ENCODE measurements at places on chromosomes 5 and 9. TPM values are rescaled to one million over a fixed set of nuclear protein-coding genes. Genes with fewer than 3 reads are reported as not detected.

TOPORS gene
- 10.8 TPM for total RNA-seq

SGCD gene
- 129 TPM for total RNA-seq

HAVCR1 gene
- not detected for total RNA-seq

ANKRD31 gene
- total RNA-seq, result 0.11 TPM

FBP2 gene
- not detected for total RNA-seq

DMGDH gene
- total RNA-seq, result 2.8 TPM

LCN10 gene
- total RNA-seq, result 1.4 TPM

STOM gene
- total RNA-seq, result 166 TPM

- no peak overlapping the region for H3K27ac ChIP-seq
- H3K27me3 ChIP-seq, result no peaks in the 10 kb centered on the region
- DNase-seq, result no peak
- H3K36me3 ChIP-seq, result no peaks in the 10 kb centered on the region
These were observed 317.0 kb downstream of the ICE1 start for GRCh38 chr5:5739490-5739945.

DNA sequence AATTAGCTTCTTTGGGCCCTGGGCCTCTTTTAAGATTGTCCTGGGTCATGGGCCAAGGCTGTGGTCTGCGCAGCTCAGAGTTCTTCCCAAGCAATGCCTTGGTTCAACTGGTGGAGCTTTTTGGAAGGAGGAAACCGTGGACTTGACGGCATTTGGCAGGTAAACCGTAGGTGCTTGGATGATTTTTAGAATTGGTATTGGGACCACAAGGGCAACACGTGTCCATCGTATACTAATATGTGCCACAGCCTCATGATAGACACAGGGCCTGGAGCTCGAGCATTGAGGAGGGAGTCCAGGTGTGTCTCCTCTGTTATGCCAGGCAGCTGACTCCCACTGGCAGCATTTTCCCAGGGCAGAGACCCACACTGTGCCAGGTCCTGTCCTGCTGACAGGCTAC is 120.9 kb upstream of the PITX1 start:
- H3K27me3 ChIP-seq, result peaks cover 11% of the 10 kb centered on the region
- no peak overlapping the region for H3K4me3 ChIP-seq
- H3K4me1 ChIP-seq, result no peaks in the 10 kb centered on the region
- H3K27ac ChIP-seq, result no peak overlapping the region
- H3K36me3 ChIP-seq, result no peaks in the 10 kb centered on the region

DNA sequence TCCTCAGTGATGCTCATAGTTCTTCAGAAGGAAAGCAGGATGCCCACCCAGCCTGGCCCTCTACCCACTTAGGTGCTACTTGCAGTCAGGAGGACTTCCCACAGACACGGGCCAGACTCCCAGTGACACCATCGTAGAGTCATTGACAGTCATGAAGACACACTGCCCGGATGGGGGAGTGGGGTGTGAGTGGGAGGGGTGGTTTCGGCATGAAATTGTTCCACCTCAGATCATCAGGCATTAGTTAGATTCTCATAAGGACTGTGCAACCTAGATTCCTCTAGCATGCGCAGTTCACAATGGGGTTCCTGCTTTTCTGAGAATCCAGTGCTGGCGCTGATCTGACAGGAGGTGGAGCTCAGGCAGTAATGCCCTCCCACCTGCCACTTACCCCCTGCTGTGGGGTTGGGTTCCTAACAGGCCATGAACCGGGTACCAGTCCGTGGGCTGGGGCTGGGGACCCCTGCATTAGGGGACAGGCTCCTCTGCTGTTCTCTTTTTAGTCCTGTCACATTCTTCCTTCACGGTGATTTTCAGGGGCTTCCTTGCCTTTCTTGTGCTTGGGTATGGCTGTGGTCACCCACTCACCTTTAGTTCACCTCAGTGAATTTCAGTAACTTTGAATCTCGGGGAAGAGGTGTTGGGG is 88.2 kb upstream of the ANKRD55 start:
- no peak overlapping the region for H3K4me3 ChIP-seq
- H3K4me1 ChIP-seq, result peaks cover 5% of the 10 kb centered on the region
- no peaks in the 10 kb centered on the region for H3K36me3 ChIP-seq

- H3K4me1 ChIP-seq, result peaks cover 5% of the 10 kb centered on the region
- H3K36me3 ChIP-seq, result no peaks in the 10 kb centered on the region
- no peaks in the 10 kb centered on the region for H3K27me3 ChIP-seq
- H3K4me3 ChIP-seq, result no peak overlapping the region
- H3K27ac ChIP-seq, result no peak overlapping the region
- DNase-seq, result no peak
These were observed 4.5 kb upstream of the CDK7 start for GRCh38 chr5:69230181-69230580.

GRCh38 chr9:33348998-33349397 is 53.4 kb downstream of the AQP7 start:
- H3K4me3 ChIP-seq, result no peak overlapping the region
- H3K27me3 ChIP-seq, result no peaks in the 10 kb centered on the region
- peaks cover 40% of the 10 kb centered on the region for H3K36me3 ChIP-seq
- DNase-seq, result no peak

DNA sequence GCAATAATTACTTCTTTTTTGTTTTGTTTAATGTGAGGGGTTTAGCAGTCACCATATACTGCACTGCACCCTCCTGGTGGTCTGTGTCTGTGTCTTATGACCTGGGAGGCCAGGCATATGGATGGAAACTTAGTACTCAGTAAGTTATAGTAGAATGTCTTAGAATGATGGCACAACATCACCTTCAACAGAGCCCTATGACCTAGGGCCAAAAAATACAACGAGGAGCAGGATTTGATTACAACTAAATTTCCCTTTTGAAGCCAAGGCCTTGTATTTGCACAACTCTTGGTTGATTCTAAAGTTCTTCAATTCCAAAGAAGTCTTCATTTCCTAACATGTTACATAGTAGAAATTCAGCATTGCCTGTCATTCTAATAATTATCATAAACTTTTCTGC is 422.1 kb upstream of the PIK3R1 start:
- H3K27ac ChIP-seq, result no peak overlapping the region
- no peaks in the 10 kb centered on the region for H3K36me3 ChIP-seq
- no peaks in the 10 kb centered on the region for H3K27me3 ChIP-seq
- no peak overlapping the region for H3K4me3 ChIP-seq
- no peaks in the 10 kb centered on the region for H3K4me1 ChIP-seq
- DNase-seq, result no peak

DNA sequence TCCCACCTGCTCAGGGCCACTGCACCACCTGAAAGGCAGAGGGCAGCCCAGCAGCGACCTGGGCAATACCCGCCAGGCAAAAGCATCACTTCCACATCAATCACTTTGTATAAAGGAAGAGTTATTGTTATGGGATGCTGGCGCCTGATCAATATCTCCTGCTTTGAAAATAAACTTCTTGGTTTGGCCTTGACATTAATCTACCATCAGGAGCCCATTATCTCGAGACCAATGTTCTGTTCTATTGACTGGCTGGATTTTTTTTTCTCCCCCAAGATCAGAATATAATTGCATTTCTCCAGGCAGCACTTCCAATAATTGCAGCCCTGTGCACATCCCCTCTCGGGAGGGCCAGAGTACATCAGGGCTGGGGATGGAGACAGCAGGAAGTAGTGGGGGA is 44.4 kb upstream of the SAP30L start:
- no peaks in the 10 kb centered on the region for H3K27me3 ChIP-seq
- no peak for DNase-seq
- H3K27ac ChIP-seq, result no peak overlapping the region

GRCh38 chr5:159095151-159095721 is 4.5 kb downstream of the EBF1 start:
- H3K4me3 ChIP-seq, result peak overlapping the region; percentile 59
- peaks cover 26% of the 10 kb centered on the region for H3K27me3 ChIP-seq

DNA sequence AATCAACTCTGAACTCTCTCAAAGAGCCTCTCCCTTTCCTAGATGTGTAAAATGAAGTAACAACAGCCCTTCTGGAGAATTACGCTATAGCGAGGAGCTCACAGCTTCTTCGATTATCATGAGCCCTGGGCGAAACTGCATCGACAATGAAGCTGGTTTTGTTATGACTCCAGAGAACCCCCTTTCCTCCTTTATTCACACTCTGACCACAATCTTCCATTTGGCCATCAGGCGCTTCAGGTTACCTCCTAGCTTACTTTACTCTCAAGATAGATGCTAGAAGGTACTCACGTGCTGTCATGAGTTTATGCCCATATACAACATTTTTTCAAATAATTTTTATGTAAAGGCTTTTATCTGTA is 362.7 kb upstream of the RFX3 start:
- H3K36me3 ChIP-seq, result no peaks in the 10 kb centered on the region
- no peaks in the 10 kb centered on the region for H3K27me3 ChIP-seq
- no peak for DNase-seq

- H3K36me3 ChIP-seq, result no peaks in the 10 kb centered on the region
- H3K27ac ChIP-seq, result peak overlapping the region; percentile 64
- peaks cover 17% of the 10 kb centered on the region for H3K4me1 ChIP-seq
- H3K4me3 ChIP-seq, result no peak overlapping the region
These were observed 291.2 kb downstream of the AOPEP start for GRCh38 chr9:95017661-95018060.

DNA sequence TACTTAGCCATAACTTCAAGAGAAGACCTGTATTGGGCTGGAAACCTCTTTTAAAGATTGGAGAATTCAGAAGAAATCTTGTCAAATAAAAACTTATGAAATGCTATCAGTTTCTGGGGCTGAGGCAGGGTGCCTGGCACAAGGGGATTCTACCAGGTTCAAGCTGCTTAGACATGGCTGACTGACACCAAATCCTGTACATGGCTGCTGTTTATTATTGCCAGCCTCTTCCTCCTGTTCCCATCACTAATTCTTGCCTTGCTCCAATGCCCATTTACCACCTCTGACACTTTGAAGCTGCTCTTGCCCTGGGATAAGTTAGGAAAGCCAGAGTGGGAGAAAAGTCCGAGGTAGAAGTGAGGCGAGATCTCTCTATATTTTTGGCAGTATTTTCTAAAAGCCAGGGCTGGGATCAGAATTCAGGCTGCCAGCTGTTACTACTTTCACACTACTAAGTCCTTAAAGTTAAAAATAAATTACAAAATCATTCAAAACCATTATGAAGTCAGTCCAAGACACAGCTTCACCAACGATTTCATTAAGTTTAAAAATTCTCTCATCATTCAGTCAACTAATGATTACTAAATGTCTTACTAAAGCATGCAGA is 66.3 kb upstream of the TNFAIP8 start:
- H3K4me3 ChIP-seq, result no peak overlapping the region
- peaks cover 44% of the 10 kb centered on the region for H3K4me1 ChIP-seq
- no peak overlapping the region for H3K27ac ChIP-seq
- DNase-seq, result no peak

DNA sequence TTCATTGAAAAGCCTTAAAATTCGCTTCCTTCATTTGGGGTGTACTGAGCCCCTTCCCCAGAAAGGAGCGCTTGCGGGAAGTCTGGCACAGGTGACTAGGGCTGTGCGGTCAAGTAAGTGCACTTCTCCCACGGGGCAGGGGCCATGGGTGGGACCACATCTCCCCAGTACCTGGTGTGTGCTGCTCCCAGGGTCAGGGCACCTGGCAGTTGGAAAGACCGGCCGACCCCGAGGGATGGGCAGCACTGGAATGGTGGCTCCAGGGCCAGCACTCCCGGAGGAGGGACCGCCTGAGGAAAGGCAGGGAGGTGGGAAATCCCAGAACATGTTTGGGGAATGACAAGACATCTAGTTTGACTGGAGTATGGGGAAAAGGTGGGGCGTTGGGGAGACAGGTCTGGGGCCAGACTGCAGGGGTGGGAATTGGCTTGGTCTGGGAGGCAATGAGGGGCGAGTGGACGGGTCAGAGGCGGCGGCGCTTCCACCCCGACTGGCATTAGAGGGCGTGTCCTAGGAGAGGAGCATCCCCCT is 727 bp upstream of the GLIPR2 start:
- no peaks in the 10 kb centered on the region for H3K27me3 ChIP-seq
- no peaks in the 10 kb centered on the region for H3K36me3 ChIP-seq
- no peak for DNase-seq
- peaks cover 15% of the 10 kb centered on the region for H3K4me1 ChIP-seq
- H3K4me3 ChIP-seq, result peak overlapping the region; percentile 82
- peak overlapping the region; percentile 74 for H3K27ac ChIP-seq

GRCh38 chr5:107514305-107514704 is 156.4 kb downstream of the EFNA5 start:
- H3K27me3 ChIP-seq, result no peaks in the 10 kb centered on the region
- no peak overlapping the region for H3K4me3 ChIP-seq
- H3K27ac ChIP-seq, result no peak overlapping the region
- peaks cover 9% of the 10 kb centered on the region for H3K4me1 ChIP-seq
- DNase-seq, result no peak
- H3K36me3 ChIP-seq, result no peaks in the 10 kb centered on the region

GRCh38 chr9:116391306-116391900 is 237.8 kb downstream of the PAPPA start:
- H3K27ac ChIP-seq, result no peak overlapping the region
- H3K27me3 ChIP-seq, result no peaks in the 10 kb centered on the region
- H3K4me1 ChIP-seq, result no peaks in the 10 kb centered on the region
- no peak for DNase-seq

- no peak overlapping the region for H3K27ac ChIP-seq
- DNase-seq, result no peak
These were observed 22.9 kb upstream of the ASS1 start for GRCh38 chr9:130421802-130422276.

GRCh38 chr5:482021-482420 is 39.0 kb downstream of the EXOC3 start:
- H3K27ac ChIP-seq, result no peak overlapping the region
- H3K27me3 ChIP-seq, result peaks cover 87% of the 10 kb centered on the region
- no peaks in the 10 kb centered on the region for H3K36me3 ChIP-seq
- no peak overlapping the region for H3K4me3 ChIP-seq

Measured in heart right ventricle (tissue), 16 donors.